ENCODE measurements at places on chromosomes 2 and 18. TPM values are rescaled to one million over a fixed set of nuclear protein-coding genes. Genes with fewer than 3 reads are reported as not detected.
A peak's percentile ranks its signal among the peaks of the same experiment; 100 is the strongest.

- no peak overlapping the region for H3K4me3 ChIP-seq
- DNase-seq = no peak
- no peaks in the 10 kb centered on the region for H3K4me1 ChIP-seq
- H3K27ac ChIP-seq = no peak overlapping the region
Observed at GRCh38 chr2:222563106-222563718, 92.7 kb downstream of the FARSB start.

Gene DTNA
- 12.1 TPM for total RNA-seq

Gene EPB41L3
- not detected for total RNA-seq

Gene NCKAP5
- total RNA-seq = not detected

Gene M1AP
- not detected for total RNA-seq

- no peak for DNase-seq
- H3K36me3 ChIP-seq = no peaks in the 10 kb centered on the region
- no peaks in the 10 kb centered on the region for H3K27me3 ChIP-seq
- H3K4me3 ChIP-seq = no peak overlapping the region
- no peak overlapping the region for H3K27ac ChIP-seq
Observed at GRCh38 chr2:226726546-226726945, 73.1 kb downstream of the IRS1 start.

GRCh38 chr2:139963863-139964355, 1183.7 kb upstream of the NXPH2 start:
- H3K27ac ChIP-seq = no peak overlapping the region
- H3K4me1 ChIP-seq = no peaks in the 10 kb centered on the region
- H3K36me3 ChIP-seq = no peaks in the 10 kb centered on the region
- H3K4me3 ChIP-seq = no peak overlapping the region

DNA sequence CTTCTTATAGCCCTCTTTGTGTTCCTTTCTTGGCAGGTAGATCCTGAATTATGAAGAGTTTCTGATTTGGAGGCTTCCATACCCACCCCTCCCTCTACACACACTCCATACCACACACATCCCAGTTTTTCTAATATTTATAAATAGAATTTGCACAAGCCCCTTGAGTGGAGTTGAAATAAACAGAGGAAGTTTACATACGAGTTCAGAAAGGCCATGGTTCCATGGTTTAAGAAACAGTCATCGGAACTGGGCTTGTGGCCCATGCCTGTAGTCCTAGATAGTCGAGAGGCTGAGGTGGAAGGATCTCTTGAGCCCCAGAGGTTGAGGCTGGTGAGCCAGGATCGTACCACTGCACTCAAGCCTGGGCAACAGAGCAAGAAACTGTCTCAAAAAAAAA, 62.7 kb upstream of the TANC1 start:
- no peaks in the 10 kb centered on the region for H3K27me3 ChIP-seq
- H3K4me1 ChIP-seq = no peaks in the 10 kb centered on the region
- H3K27ac ChIP-seq = no peak overlapping the region
- H3K4me3 ChIP-seq = no peak overlapping the region

Gene RAMP1
- not detected for total RNA-seq

- no peak for DNase-seq
- no peak overlapping the region for H3K27ac ChIP-seq
- H3K4me1 ChIP-seq = peaks cover 61% of the 10 kb centered on the region
- H3K36me3 ChIP-seq = peaks cover 28% of the 10 kb centered on the region
Observed at GRCh38 chr2:200379481-200380090, 73.1 kb downstream of the SPATS2L start.

GRCh38 chr2:152874955-152875354, 156.5 kb downstream of the ARL6IP6 start:
- no peak overlapping the region for H3K4me3 ChIP-seq
- H3K4me1 ChIP-seq = no peaks in the 10 kb centered on the region
- no peak overlapping the region for H3K27ac ChIP-seq
- no peaks in the 10 kb centered on the region for H3K27me3 ChIP-seq
- no peak for DNase-seq

GRCh38 chr2:203361495-203361894, 33.3 kb downstream of the ABI2 start:
- no peaks in the 10 kb centered on the region for H3K36me3 ChIP-seq
- no peak for DNase-seq
- no peak overlapping the region for H3K4me3 ChIP-seq
- H3K4me1 ChIP-seq = no peaks in the 10 kb centered on the region
- no peak overlapping the region for H3K27ac ChIP-seq
- no peaks in the 10 kb centered on the region for H3K27me3 ChIP-seq

DNA sequence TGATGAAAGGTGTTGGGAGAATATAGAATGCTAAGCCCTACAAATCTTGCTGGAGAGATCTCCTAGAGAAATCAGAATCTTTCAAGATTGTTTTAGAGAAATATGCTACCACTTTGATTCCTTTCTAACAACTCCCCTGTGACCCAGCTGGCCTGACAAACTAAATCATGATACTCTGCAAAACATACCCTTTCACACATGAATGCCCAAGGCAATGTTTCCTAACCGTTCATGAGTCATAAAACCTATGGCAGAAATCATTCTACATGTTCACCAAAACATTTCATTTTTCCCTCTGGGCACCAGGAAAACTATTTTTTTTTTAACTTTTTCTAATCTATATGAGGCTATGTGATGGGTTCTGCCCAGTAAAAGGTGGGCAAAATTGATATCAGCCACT, 77.8 kb upstream of the SETBP1 start:
- no peak overlapping the region for H3K27ac ChIP-seq
- H3K36me3 ChIP-seq = no peaks in the 10 kb centered on the region
- no peak overlapping the region for H3K4me3 ChIP-seq
- no peaks in the 10 kb centered on the region for H3K4me1 ChIP-seq
- H3K27me3 ChIP-seq = no peaks in the 10 kb centered on the region
- no peak for DNase-seq

Gene LGALSL
- total RNA-seq = 22.6 TPM

DNA sequence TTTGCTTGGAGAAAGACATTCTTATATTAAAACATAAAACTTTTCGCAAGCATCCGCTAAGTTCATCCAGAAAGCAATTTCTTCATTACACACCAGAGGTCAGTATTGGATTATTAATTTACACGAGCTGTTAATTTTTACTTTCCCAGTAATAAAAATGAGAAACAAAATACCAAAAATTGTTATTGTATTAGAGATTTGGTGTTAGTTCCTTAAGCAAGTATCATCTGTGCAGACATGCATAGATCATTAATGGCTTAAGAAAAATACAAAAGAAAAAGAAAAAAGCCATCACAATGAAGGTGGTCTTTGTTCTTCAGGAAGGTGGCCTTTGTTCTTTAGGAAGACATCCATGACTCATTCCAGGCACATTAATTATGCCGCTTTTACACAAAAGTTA, 53.6 kb upstream of the HNMT start:
- no peak overlapping the region for H3K4me3 ChIP-seq
- H3K4me1 ChIP-seq = peaks cover 42% of the 10 kb centered on the region
- no peaks in the 10 kb centered on the region for H3K36me3 ChIP-seq

GRCh38 chr2:56522605-56523089, 338.9 kb downstream of the CCDC85A start:
- no peaks in the 10 kb centered on the region for H3K27me3 ChIP-seq
- DNase-seq = no peak
- no peaks in the 10 kb centered on the region for H3K4me1 ChIP-seq
- H3K36me3 ChIP-seq = no peaks in the 10 kb centered on the region

DNA sequence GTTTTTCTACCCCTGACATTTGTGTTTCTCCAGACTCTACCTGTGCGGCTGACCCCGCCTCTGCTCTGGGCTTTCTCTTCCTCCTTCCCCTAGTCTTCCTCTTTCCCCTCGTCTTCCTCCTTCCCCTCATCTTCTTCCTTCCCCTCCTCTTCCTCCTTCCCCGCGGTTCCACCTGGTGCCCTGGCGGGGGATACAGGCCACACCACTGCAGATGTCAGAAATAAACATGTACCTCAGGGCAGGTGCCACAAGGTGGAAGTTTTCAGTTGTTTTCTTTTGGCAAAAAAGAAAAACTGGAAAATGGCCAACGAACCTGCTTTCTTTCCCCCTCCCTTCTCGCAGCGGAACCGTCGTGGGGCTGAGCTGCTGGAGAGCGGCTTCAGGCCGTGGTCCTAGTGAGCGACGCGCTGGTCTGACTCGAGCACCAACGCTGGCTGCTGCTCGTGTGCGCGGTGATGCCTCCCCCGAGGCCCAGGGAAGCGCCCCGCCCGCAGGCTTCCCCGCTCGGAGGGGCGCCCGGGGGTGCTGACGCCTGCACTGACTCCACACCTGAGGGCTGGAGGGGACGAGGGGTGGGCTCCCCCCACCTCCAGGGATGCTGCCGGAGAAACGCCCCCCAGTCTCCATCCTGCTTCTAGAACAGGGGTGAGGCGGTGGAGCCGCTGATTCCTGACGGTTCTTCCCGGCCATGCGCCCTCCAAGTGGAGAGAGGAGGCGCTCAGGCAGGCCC, 83.7 kb upstream of the ZNF516 start:
- H3K4me3 ChIP-seq = no peak overlapping the region
- no peak overlapping the region for H3K27ac ChIP-seq
- DNase-seq = no peak

Gene HOXD11
- total RNA-seq = not detected

DNA sequence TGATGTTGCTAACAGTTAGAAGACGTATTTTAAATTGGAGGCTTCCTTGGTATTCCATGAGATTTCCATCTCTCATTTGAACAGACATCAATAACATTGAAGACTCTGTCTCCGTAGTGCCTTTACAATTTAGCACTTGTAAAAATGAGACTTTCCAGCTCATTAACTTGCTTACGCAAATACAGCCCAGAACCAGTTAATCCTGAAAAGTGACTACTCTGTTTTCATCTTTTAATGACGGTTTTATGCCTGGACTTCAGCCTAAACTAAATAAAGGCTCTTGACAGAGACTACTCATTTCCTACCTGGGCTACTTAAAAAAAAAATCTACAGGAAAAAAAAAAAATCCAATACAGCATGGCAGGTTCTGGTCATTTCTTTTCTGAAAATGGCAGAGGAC, 148.6 kb downstream of the LRATD1 start:
- H3K27me3 ChIP-seq = no peaks in the 10 kb centered on the region
- no peak for DNase-seq
- H3K36me3 ChIP-seq = no peaks in the 10 kb centered on the region
- no peak overlapping the region for H3K27ac ChIP-seq
- H3K4me1 ChIP-seq = peaks cover 10% of the 10 kb centered on the region

Gene RGPD5
- 9.4 TPM for total RNA-seq

DNA sequence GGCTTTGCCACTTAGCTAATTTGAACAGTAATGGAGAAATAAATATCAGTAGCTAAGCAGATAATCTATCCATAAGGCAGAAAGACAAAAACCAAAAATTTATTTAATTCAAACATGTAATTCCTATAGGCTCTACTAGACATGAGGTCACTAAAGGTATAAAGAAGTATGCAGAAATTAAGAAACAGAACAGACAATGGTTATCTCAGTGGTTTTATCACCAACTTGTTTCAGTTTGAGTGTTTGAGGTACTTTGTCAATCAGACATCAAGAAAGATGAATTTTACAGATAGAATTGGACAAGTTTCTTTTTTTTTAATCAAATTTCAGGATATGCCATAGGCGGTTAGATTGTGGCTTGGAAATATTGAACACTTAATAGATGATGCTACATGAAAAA, 67.4 kb upstream of the ZEB2 start:
- DNase-seq = no peak
- no peaks in the 10 kb centered on the region for H3K36me3 ChIP-seq

DNA sequence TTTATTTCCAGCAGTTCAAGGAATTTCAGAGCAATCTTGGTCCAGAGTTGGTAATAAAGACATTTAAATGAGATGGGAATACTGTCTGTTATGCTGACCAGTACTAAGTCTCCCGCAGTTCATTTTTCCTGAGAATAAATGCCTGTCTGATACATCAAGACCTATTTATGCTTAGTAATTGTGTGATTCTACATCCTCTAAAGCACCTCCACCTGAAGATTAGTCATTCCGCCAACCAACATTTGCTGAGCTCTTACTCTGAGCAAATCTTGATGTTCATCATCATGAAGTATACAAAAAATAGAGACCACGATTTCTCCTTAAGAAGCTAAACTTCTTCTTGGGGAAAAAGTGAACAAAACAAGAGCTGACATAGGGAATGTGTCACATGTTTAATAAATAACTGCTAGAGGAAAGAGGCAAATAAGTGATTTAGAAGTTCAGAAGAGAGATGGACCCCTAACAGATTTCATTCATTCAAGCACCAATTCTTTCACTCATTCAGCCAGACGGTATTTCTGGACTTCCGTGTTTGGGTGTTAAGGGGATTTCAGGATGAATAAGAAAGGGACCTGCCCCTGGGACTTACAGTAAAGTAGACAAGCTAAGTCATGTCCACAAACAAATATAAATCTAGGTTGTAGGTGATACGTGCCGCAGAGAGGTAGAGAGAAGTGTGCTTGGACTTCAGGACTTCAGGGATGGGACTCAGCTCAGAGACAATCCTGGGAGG, 34.2 kb upstream of the PPP4R1 start:
- DNase-seq = no peak
- peaks cover 3% of the 10 kb centered on the region for H3K27me3 ChIP-seq
- H3K36me3 ChIP-seq = no peaks in the 10 kb centered on the region
- no peak overlapping the region for H3K27ac ChIP-seq
- peaks cover 50% of the 10 kb centered on the region for H3K4me1 ChIP-seq
- no peak overlapping the region for H3K4me3 ChIP-seq

DNA sequence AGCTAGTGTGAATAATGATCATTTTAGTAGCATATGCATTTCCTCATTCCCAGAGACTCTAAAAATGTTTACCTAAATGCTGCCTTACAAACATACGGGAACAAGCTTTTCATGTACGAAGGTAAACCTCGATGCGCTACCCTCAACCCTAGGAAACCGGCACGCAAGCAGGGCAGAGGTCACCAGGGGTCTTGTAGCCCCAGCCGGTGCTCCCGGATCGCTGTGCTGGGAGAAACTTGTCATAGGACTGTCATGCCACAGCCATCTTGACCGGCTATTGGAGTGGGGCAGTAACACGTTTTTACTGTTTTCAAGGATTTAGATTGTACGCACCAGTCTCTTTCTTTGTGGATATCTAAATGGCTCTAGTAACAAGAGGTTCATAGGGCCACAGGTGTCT, 34.8 kb upstream of the NFATC1 start:
- DNase-seq = no peak
- H3K27me3 ChIP-seq = no peaks in the 10 kb centered on the region
- H3K27ac ChIP-seq = no peak overlapping the region
- H3K4me1 ChIP-seq = no peaks in the 10 kb centered on the region
- H3K36me3 ChIP-seq = peaks cover 3% of the 10 kb centered on the region

Gene FTCDNL1
- total RNA-seq = 1.4 TPM

- H3K4me1 ChIP-seq = peaks cover 51% of the 10 kb centered on the region
- no peaks in the 10 kb centered on the region for H3K27me3 ChIP-seq
- H3K27ac ChIP-seq = peak overlapping the region; percentile 80
- peaks cover 34% of the 10 kb centered on the region for H3K36me3 ChIP-seq
- peak overlapping the region; percentile 87 for H3K4me3 ChIP-seq
Observed at GRCh38 chr2:206160125-206160806, 571 bp downstream of the EEF1B2 start.

- no peaks in the 10 kb centered on the region for H3K27me3 ChIP-seq
- DNase-seq = no peak
- H3K36me3 ChIP-seq = no peaks in the 10 kb centered on the region
- H3K4me3 ChIP-seq = no peak overlapping the region
- peaks cover 14% of the 10 kb centered on the region for H3K4me1 ChIP-seq
- no peak overlapping the region for H3K27ac ChIP-seq
Observed at GRCh38 chr2:216545359-216545758, 46.7 kb downstream of the RPL37A start.

- H3K27ac ChIP-seq = no peak overlapping the region
- DNase-seq = peak; percentile 61
- peaks cover 98% of the 10 kb centered on the region for H3K36me3 ChIP-seq
Observed at GRCh38 chr2:74876081-74876886, 42.4 kb downstream of the HK2 start.

Data from HepG2 (cell line).